ENCODE measurements at places on chromosomes 1 and 21.

DNA sequence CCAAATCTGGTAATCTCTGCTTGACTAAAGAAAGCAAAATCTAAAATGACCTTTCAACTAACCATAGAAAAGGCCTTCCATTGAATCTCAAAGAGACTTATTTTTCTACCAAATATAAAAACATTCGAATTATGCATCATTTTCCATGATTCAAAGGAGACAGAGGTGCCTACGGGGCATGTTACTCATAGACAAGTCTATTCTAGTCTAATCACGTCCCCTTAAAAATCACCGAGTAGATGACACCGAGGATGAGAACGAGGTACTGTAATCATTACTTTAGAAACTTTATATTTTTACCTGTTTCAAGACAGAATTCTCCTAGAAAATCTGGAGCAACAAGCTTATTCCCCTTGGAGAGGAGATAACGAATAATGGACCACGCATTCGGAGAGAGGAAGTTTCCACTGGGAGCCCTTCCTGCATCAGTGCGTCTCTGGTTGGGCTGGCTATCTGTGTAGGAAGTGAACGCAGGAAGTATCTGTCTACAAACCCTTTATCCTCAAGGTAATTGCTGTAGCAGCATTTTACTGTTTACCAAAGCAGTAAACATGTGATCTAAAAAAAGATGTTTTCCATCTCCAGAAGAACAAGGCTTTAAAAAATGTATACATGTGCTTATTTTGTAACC is 9.5 kb downstream of the ERG start:
- DNase-seq, result no peak

GRCh38 chr21:35349376-35350080 is 300.4 kb upstream of the RUNX1 start:
- no peak for DNase-seq

DNA sequence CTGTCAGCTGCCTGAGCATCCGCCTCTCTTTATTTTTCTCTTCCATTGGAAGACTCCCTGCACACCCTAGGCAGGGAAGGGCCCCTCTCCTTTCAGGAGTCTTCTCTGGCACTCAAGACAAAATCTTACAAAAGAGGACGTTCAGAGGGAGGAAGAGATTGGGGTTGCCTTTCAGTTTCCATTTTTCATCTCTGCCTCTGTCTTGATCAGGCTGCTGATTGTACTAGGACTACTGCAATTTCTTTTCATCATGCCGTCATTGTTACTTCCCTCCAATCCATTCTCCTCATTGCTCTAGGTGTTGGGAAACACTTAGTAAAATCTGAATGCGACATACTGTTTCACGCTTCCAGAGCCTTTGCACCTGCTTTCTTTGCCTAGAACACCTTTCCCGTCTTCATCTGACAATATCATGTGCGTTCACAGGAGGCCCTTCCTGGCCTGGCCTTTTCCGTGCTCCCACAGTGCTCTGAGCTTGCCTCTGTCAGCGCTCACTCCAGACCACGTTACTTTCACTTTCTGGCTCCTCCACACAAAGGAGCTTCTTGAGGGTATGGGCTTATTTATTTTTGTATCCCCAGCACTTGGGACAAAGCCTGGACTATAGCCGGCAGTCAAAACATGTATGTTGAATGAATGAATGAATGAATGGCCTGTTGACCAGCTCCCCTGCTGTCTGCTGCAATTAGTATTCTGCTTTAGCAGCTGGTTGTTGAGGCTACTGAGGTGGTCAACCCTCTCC is 10.9 kb downstream of the LRRC71 start:
- no peak for DNase-seq

DNA sequence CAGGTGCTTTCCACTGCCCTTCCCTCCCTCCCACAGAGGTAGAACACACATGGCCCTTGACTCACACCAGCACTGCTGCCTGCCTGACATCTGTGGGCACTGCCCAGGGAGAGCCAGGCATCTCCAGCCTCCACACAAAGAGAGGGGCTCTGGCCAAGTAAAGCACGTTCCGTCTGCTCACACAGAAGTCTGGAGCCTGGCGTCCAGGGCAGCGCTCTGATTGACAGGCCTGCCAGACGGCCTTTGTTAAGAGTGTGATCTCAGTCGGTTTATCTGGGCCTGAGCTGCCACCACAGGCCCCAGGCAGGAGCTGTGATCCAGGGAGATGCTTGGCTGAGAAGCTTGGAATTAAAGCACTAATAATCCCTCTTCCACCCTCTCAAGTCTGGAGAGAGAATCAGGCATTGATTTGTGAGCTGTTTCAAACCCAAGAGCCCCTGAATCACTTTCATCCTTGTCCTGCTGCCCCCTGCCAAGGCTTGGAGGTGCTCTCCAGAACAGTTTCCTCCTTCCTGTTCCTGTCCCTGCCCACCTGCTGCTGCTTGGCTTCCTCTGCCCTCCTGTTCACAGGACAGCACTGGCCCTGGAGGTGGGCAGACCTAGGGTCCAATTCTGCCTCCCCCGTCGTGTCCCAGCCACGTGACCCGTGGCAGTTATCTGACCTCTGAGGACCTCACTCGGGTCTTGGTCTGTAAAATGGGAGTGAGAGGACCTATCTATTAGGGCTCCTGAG is 3.7 kb downstream of the DMRTB1 start:
- no peak for DNase-seq

DNA sequence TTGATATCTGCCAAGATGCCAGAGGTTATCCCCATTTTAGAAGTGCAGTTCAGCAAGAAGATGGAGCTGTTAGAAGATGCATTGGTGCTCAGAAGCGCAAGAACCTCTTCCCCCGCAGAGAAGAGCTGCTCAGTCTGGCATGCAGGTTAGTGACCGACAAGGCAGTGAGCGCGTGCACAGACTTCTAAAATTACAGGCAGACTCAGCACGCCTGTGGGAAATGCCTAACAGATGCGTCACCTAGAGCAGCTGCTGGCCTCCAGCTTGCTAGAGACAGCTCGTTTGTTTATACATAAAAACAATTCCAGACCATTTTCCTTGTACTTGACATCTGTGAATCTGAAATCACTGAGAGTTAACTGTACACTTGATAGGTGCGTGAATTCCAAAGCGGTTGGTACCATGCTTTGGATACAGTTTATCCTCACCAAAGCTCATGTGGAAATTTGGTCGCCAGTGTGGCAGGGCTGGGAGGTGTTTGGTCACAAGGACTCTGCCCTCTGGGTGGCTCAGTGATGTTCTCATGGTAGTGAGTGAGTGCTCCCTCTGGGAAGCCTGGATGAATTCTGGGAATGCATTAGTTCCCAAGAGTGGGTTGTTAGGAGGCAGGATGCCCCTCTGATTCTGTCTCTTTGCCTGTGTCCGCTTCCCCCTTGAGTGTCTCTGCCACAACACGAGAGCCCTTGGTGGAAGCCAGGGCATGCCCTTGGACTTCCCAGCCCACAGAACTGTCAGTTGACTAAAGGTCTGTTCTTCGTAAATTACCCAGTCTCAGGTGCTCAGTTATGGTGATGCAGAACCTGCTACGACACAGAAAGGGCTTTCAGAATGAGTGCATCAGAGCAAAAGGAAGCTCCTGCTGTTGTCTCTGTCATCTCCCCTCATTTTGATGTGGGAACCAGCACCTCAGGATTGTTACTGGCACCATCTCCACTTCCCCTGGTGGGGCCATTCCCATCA is 24.4 kb downstream of the SNAP47 start:
- peak; percentile 98 for DNase-seq

DNA sequence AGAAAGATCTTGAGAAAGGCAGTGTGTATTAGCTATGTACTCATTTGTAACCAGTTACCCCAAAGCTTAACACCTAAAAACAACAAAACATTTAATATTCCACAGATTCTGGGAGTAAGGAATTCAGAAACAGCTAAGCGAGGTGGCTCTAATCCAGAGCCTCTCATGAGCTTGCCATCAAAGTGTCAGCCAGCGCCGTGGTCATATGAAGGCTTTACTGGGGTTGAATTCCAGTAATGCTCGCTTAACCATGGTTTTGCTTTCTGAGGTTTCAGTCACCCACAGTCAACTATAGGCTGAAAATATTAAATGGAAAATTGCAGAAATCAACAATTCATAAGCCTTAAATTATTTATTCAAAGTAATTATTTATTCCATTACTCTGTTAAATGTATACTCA is 101.8 kb downstream of the CLIC6 start:
- no peak for DNase-seq

DNA sequence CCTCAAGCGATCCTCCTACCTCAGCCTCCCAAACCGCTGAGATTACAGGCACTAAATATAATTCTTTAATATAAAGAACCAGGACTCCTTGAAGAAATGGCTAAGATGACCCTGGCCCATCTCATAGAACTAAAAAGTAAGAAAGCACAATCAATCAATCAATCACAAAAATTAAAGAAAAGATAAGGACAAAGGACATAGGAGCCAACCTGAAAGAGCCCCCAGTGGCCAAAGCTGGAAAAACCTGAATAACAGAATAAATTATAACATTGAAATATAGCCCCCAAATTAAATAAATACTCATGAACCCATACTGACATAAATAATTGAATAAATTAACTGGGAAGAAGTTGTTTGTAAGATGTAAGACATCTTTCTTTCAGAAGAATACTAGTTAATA is 8.9 kb downstream of the NUP210L start:
- DNase-seq, result no peak

DNA sequence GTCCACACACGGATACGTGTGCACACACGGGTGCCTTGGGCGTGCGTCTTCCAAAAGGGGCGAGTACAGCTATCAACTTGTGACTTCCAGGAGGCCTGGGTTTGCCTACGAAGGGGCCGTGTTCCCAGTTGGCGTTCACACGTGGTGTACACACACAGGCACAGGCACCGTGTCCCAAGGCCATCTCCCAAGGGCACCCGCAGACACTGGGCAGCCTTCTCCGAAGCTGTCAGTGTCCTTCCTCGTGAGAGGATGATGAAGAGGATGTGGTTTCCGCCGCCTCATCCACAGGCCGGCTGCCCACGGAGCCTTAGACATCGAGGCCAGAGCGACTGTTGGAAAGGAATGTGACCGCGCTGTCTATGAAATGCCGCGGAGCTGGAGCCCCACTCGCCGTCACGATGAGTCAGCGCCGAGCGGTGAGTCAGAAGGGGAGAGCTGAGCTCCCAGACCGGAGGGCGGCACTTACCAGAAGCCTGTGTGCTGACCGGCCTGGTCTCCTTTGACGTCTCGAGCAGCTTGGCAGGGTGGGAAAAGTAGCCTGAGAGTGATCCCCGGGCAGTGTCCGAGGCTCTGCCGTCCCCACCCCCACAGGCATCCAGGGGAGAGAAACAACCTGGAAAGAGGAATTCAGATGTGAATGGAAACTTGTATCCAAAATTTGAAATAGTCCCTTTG is 141.4 kb upstream of the ARHGEF16 start:
- DNase-seq, result peak; percentile 99

- no peak for DNase-seq
Observed at GRCh38 chr1:154879038-154879421, 8.9 kb upstream of the KCNN3 start.

GRCh38 chr1:245264226-245264625 is 109.4 kb downstream of the KIF26B start:
- DNase-seq, result no peak

DNA sequence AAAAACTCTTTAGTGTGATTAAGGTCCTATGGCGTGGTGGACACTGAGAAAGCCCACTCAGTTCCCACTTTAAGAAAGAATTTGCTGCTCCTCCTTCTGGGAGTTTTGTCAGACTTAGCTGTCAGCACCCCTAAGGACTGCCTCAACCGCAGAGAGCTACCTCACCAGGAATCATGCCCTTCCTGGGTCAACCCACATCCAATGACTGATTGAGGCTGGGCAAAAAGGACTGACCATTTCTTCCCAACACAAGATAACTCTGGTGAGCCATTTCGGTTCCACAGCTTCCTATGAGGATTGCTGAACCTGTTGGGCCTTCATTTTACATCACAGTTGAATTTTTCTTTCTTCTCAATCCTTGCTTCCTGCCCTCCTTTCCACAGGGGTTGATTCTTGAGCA is 197.9 kb downstream of the NCAM2 start:
- peak; percentile 27 for DNase-seq

DNA sequence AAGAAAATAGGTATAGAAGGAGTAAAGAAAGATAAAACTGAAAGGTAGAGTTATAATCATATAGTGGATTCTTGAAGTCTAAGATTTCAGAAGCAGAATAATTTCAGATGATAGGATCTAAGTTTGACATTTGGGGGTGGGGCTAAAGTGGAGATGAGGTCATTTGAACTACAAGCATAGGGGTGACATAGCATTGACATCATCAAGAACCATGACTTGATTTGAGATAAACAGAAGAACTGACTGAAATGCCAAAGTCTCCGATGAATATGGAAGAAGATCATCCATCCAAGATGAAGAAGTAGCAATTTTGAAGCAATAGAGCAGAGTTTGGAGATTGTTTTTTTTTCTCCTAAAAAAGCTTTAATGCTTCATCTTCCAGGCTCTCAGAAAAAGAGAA is 122.3 kb downstream of the MACF1 start:
- no peak for DNase-seq

DNA sequence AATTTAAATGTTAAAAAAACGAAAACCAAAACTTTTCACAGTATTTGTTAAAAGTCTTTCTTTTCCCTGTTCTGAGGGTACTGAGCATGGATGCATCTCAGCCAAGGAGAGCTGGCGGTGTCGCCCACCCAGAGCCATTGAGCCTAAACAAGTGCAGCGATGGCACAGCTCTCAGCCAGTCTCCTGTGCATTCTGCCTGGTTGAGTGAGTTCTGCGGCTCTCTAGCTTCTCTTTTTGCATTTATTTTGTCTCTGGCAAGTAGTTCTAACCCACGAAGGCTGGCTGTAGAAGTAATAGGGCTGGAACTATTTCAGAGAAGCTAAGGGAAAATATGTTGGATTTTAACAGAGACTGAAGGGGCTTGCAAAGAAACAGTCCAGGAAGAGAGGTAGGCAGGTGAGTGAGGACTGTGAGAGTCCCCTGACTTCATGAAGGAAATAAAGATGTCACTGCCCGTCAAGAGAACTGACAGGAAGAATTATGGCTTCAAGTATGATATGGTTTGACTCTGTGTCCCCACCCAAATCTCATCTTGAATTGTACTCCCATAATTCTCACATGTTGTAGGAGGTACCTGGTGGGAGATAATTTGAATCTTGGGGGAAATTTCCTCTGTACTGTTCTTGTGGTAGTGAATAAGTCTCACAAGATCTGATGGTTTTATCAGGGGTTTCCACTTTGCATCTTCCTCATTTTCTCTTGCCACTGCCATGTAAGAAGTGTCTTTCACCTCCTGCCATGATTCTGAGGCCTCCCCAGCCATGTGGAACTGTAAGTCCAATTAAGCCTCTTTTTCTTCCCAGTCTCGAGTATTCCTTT is 35.7 kb upstream of the LIN9 start:
- no peak for DNase-seq

- peak; percentile 74 for DNase-seq
Observed at GRCh38 chr1:94237291-94238226, at the start of gene ARHGAP29. ARHGAP29 (minus strand) TSS chr1:94237584; CDS start chr1:94231611, 5,973 bp downstream.

DNA sequence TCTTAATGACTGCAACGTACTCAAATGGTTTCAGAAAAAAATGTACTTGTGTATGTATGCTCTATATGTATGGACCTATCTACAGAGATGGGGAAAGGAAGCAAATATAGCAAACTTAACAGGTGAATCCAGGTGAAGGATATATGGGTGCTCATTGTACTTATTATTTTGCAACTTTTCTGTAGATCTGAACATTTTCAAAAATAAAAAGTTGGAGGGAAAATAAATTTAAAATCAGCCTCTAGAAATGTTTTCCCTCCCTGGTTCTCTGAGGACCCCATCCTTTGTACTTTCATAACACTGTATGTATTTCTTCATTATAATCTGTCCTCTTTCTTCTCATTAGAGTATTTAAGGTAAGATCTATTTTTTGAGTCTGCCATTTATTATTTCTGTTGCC is 17.9 kb downstream of the FMO5 start:
- no peak for DNase-seq

Measured in brain microvascular endothelial cell (primary cell).